ENCODE measurements at places on chromosomes 1 and 21.
A peak's percentile ranks its signal among the peaks of the same experiment; 100 is the strongest.

GRCh38 chr1:2233468-2233867, 5.3 kb downstream of the SKI start:
- DNase-seq = no peak

- peak; percentile 17 for DNase-seq
These were observed 22.9 kb downstream of the LCA5L start for GRCh38 chr21:39422527-39423241.

DNA sequence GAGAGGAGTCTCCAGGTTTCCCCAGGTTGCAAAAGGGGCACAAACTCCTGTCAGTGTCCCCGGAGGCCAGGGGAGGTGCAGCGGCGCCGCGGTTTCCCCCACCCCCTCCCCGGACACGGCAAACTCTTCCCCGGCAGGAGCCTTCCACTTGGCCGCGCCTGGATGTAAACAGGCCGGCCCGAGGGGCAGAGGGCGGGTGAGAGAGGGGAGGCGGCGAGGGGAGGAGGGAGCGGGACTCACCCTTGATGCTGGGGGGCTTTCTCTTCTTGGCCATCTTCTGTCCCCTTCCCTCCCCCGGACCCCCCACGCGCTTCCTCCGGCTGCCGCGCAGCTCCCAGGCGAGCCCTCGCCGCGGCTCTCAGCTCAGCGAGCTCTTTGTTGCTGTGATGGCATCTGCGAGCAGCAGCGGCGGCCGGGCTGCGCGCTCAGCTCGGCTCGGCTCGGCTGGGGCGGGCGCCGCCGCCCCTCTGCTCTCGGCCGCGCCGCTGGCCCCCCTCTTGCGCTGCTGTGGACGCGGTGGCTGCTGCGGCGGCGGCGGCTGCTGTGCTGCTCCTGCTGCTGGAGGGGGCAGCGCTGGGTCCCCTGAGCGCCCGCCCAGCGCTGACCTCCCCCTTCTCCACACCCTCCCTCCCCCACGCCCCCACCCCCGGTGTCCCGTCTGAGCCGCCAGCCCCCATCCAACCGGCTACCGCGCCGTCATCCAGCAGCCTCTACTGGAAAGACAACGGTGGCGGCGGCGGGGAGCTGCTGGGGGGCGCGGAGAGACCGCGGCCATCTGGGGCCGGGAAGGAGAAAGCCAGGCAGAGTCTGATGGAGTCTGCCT, 4.9 kb upstream of the SLC44A5 start:
- DNase-seq = peak; percentile 54

DNA sequence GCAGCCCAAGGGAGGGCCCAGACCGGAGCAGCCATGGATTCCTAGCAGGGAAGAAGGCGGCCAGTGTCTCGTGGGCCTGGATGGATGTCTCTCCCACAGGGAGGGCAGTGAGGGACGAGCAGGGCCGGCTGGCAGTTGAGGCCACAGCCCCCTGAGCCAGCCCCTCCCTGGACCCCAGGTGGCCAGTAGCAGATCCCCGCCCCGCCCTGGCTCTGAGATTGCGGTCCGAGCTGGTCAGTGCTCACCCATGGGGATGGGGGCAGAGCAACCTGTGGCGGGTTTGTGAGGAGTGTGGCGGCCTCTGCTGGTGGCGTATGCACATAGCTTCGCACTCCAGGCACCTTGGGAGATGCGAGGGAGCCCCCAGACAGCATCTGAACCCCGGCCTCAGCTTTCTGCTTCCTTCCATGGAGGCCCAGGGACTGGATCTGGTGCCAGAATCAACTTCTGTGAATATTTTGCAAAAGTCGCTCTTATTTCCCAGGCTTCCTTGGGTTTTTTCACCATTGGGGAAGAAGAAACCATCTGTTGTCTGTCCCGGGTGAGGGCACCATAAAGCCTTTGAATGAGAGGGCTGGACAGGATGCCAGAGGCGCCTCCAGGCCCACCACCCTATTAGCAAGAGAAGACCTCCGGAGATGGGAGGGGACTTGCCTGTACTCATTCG, 8.4 kb upstream of the KCNN3 start:
- peak; percentile 75 for DNase-seq

- DNase-seq = no peak
These were observed 62.1 kb downstream of the PIK3R3 start for GRCh38 chr1:46070164-46070814.

- no peak for DNase-seq
These were observed 92.9 kb upstream of the TSPAN2 start for GRCh38 chr1:115182012-115182715.

DNA sequence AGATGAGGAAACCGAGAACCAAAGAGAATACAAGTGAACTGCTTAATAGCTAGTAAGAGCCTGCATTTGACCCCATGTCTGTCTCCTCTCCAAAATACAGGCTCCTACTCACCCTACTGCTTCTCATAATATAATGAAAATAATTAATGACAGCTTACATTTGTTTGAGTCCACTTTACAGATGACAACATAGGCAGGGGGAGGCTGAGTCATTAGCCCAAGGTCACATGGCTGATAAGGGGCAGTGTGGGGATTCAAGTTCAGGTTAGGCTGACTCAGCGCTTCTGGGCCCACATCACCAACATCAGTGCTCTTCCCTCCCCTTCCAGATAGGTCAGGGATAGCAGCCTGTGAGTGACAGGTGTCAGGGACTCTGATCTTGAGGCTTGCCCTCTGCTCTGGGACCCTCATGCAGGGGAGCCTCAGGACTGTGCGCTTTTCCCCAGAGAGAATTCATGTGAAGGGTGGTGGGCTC, 16.2 kb downstream of the AZIN2 start:
- DNase-seq = no peak

GRCh38 chr1:83802460-83803152, 196.3 kb downstream of the TTLL7 start:
- no peak for DNase-seq

GRCh38 chr1:115690972-115691371, 49.2 kb downstream of the VANGL1 start:
- DNase-seq = no peak

GRCh38 chr1:51330331-51331201, at the start of gene TTC39A:
Gene TTC39A (minus strand): TSS chr1:51330562. CDS start chr1:51330477, 85 bp downstream.
- DNase-seq = peak; percentile 70

- DNase-seq = peak; percentile 26
These were observed 6.1 kb upstream of the CD1A start for GRCh38 chr1:158248118-158248517.

GRCh38 chr1:193694741-193695140, 508.3 kb upstream of the B3GALT2 start:
- DNase-seq = no peak

GRCh38 chr1:24779689-24780464, 34.6 kb downstream of the CLIC4 start:
- DNase-seq = no peak

GRCh38 chr1:3282186-3282585, 172.3 kb upstream of the ARHGEF16 start:
- DNase-seq = no peak

- DNase-seq = no peak
These were observed 533.3 kb downstream of the PTBP2 start for GRCh38 chr1:97254731-97255463.

DNA sequence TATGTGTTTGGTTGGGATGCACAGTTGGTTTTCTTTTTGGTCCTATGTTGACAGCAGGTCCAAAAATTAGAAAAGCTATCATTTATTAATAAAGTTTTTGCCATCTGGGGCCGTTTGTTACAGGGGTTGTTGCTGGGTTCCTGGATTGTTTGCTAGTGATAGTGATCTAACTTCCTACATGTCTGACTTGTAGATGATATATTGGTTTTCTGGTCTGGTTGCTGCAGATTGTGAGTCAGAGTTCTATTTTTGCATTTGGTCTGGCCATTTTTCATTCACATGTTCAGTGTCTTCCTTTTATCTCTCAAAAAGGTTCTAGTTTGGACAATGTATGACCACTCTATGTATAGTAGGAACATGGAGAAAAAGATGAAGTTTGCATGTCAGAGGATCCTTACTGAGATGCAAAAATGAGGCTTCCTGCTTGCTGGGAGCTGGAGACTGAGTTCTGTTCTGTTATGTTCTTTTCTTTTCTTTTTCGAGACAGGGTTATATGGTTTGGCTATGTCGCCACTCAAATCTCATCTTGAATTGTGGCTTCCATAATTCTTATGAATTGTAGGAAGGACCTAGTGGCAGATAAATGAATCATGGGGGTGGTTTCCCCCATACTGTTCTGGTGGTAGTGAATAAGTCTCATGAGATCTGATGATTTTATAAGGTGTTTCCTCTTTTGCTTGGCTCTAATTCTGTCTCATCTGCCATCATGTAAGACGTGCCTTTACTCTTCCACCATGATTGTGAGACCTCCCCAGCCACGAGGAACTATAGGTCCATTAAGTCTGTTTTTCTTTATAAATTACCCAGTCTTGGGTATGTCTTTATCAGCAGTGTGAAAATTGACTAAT, 4.2 kb upstream of the NVL start:
- no peak for DNase-seq

DNA sequence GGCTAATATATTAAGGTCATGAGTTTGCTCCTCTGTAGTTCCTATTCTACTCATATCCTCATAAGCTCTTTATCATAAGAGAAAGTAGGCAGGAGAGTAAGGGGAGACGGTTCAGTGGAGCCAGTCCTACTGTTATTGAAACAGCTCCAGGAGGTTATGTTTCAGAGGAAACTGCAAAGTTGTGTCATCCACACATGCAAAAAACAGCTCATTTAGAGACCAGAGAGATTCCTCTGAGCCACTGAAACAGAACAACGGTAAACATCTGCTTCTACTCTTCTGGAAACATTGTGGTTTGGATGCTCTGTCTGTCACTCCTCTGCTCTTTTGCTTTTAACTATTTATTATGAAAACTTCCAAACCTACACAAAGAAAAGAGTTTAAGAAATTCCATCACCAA, 66.3 kb upstream of the PPP2R5A start:
- peak; percentile 62 for DNase-seq

- no peak for DNase-seq
These were observed 5.0 kb upstream of the LRP8 start for GRCh38 chr1:53332833-53333232.

DNA sequence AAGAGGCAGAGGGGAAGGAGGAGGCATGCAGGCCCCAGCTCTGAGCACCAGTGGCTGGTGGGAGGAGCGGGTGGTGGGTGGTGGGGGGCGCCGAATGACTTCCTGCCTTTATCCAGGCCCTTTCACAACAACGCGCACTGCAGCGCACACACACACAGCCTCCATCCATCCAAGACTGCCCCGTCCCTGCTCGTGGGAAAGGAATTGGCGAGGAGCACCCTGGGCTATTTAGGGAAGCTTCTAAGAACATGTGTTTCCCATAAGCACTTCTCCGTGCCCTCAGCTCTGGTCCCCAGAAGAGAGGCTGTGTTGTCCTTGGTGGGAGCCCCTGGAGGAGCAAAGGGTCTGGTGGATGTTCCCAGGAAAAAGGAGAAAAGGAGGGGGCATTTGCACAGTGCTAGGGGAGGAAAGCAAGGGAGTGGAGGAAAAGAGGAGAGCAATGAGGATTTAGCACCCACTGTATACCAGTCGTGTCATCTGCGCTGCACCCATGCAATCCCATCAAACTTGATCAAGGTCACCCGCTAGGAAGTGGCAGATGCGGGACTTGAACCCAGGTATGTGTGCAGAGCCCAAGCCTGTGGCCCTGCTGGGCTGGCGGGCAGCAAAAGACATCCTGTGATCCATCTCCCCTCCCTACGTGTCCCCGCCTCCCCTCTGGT, 28.1 kb downstream of the EPHA2 start:
- DNase-seq = no peak

DNA sequence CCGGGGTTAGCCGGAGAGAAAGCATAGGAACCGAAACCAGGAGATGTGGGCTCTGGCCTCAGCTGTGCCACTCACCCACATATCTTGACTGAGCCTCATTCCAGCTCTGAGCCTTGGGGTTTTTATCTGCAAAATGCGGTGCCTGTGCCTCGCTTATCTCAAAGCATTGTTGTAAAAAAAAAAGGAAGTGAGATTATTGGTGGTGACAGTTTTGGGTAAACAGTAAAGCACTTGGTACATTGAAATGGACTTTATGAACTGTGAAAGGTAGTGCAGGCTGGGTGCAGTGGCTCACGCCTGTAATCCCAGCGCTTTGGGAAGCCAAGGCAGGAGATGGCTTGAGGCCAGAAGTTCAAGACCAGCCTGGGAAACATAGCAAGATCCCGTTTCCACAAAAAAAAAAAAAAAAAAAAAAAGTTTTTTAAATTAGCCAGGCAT, 3.8 kb downstream of the PTAFR start:
- peak; percentile 57 for DNase-seq

- no peak for DNase-seq
These were observed 8.3 kb downstream of the OTUD7B start for GRCh38 chr1:150002217-150002616.

- DNase-seq = no peak
These were observed 98.2 kb downstream of the ZC3H11B start for GRCh38 chr1:219514728-219515127.

DNA sequence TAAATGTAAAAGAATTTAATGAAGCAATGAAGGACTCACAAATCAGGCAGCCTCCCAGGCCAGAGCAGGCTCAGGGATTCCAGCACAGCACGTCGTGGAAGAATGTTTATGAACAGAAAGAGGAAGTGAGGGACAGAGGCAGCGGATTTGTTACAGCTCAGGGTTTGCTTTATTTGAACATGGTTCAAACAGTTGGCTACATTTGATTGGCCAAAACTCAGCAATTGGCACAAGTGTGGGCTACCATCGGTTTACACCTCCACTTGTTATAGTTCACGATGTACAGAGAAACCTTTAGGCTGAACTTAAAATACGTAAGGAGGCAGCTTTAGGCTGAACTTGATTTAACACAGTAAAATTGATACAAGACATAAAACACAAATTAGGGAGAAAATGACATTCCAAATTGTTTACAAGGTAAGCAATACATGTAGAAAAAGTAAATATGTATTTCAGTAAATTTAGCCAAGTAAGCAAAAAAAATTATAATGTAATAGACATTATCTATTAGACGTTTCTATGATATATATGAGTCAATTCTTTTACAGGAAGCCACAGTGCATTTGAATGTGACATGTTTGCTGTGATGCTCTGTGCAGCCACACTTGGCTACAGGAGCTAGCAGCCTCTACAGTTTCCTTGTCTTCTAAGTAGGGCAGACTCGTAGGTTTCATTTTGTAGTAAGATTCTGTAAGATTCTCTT, 126.5 kb downstream of the ADSS2 start:
- DNase-seq = no peak

GRCh38 chr1:210978974-210979354, 155.0 kb downstream of the KCNH1 start:
- no peak for DNase-seq

- no peak for DNase-seq
These were observed 21.1 kb downstream of the LRRC38 start for GRCh38 chr1:13492711-13493110.
